Activated T-cell treated with anti-CD3 and anti-CD28 coated beads, Interleukin-2, amount 50 U/mL, for 4 hours (primary cell): ENCODE measurements at places on chromosomes 11 and 22. TPM values are rescaled to one million over a fixed set of nuclear protein-coding genes. Genes with fewer than 3 reads are reported as not detected.

- DNase-seq, result no peak
These were observed 1240.9 kb downstream of the BRD1 start for GRCh38 chr22:48586799-48587185.

GRCh38 chr11:109048098-109048497, 373.9 kb upstream of the C11orf87 start:
- DNase-seq, result no peak

The DLG2 gene
- 0.58 TPM for total RNA-seq

The SNX32 gene
- total RNA-seq, result 0.52 TPM

The CRYBB1 gene
- not detected for total RNA-seq

The TBC1D22A gene
- 29.8 TPM for total RNA-seq
